T47D (cell line): ENCODE measurements at places on chromosomes 16 and 17.
A peak's percentile ranks its signal among the peaks of the same experiment; 100 is the strongest.

DNA sequence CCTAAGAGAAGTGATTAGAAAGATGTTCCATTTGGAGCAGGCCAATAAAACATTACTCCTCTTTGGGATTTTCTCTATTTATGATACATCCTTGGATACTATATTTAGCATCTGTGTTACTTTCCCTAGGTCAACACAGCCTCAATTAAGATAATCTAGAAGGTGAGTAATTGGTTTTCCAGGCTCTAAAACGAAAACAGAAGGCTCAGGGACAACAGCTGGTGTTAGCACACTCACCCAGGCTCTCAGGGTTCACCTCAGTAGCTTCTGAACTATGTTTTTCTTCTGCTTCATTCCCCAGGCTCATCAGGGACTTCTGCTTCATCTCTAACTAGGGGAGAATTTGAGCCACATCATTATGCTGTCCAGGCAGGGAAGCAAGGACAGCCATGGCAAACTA lies 76.6 kb downstream of the ZZEF1 start:
- DNase-seq, result no peak

GRCh38 chr16:88437367-88437964 lies 15.6 kb upstream of the ZFPM1 start:
- peak; percentile 93 for DNase-seq

GRCh38 chr17:82900741-82901140 lies 60.9 kb upstream of the ZNF750 start:
- DNase-seq, result no peak

DNA sequence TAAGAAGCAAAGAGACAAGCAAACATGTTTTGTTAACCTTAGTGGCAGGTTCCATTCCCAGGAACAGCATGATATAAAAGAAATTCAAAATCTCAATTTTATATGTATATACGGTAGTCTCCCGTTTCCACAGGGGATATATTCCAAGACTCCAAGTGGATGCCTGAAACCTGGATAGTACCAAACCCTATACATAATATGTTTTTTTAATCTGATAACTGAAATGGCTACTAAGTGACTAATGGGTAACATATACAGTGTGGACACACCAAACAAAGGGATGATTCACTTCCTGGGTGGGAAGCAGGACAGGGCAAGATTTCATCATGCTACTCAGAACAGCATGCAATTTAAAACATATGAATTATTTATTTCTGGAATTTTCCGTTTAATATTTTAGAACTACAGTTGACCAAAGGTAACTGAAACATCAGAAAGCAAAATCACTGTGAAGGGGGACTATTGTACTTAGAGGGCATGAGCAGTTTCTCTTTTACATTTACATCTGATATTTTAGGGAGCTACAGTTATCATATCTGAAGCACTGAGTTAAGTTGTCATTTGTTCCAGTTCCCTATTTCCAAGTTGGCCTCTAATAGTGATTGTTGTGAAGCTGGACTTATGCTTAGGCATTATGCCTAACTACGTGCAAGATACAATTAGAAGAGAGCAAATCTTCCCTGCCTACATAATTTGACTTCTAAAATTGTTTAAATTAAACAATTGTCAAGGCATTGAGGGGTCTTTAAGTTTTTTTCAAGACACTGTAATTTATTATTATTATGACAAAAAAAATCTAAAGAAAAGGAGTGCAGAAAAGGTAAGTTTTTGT lies 34.1 kb upstream of the ABCA6 start:
- no peak for DNase-seq

- peak; percentile 80 for DNase-seq
These were observed 4.4 kb upstream of the MAP2K3 start for GRCh38 chr17:21280081-21280518.

DNA sequence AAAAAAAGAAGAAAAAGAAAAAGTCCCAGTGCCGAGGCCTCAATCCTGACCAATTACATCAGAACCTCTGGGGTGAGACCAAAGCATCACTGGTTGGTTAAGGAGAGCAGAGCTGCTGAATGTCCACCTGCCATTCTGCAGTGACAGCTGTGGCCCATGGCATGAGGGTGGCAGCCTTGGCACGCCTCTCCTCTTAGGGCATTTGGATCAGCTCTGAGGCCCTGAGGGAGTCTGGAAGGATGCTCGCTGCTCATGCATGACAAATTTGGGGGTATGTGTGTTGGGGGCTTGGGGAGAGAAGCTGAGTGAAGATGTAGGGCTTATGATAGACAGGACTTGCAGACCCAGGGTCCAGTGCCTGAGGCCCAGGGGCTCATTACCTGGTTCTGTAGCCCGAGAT lies 26.3 kb downstream of the MYLK3 start:
- no peak for DNase-seq
